Stimulated activated CD4-positive, alpha-beta T cell treated with anti-CD3 and anti-CD28 coated beads, Interleukin-1b, Interleukin-23, amount 100 ng/mL, for 1 hour (primary cell): ENCODE measurements at places on chromosomes 3 and 15.

GRCh38 chr15:74311734-74312444 is 55.6 kb downstream of the CYP11A1 start:
- no peak for DNase-seq

GRCh38 chr3:39196671-39197356 is 4.4 kb upstream of the XIRP1 start:
- no peak for DNase-seq

GRCh38 chr3:177186306-177186705 is 11.0 kb downstream of the TBL1XR1 start:
- no peak for DNase-seq

GRCh38 chr3:43288366-43288765 is 2.0 kb downstream of the SNRK start:
- no peak for DNase-seq

DNA sequence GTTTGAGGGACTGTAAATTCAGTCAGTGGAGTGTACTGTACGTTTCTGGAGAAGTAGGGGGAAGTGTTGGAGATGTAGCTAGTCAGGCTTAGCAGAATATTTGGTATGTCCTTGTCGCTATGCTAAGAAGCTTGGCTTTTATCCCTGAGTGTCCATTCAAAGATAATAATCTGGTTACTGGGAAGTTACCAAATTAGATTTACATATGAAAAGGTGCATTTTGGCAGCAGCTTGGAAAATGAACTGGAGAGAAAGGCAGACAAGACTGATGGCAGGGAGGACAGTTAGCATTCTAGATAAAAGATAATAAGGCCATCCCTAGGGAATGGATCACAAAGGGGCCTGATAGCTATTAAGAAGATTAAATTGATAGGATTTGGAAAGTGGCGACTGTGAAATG is 58.7 kb downstream of the P2RY1 start:
- DNase-seq: no peak

GRCh38 chr3:182967218-182968204 is 12.8 kb downstream of the DCUN1D1 start:
- no peak for DNase-seq

DNA sequence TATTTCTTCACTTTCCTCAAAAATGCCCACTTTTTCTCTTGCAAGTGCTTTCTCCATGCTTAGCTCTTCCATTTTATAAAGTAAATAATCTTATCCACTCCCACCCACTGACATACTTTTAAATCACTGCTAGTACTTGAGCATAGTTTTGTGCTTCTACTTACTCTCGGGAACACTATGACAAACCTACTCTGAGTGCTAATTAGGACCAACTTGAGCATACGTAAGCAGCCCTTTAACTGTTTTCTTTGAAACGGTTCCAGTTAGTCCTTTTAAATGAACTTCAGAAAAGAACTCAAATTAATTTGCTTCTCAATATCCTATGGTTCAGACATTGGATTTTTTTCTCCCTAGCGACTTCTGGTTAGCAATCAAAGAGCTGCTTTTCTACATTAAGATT is 280.0 kb upstream of the SOX2 start:
- no peak for DNase-seq

GRCh38 chr3:172749230-172749965 is 1.1 kb upstream of the ECT2 start:
- no peak for DNase-seq

GRCh38 chr3:181105646-181106045 is 116.1 kb upstream of the DNAJC19 start:
- DNase-seq: no peak

- DNase-seq: no peak
Measured at GRCh38 chr3:39295184-39295775, 15.4 kb upstream of the CX3CR1 start.

DNA sequence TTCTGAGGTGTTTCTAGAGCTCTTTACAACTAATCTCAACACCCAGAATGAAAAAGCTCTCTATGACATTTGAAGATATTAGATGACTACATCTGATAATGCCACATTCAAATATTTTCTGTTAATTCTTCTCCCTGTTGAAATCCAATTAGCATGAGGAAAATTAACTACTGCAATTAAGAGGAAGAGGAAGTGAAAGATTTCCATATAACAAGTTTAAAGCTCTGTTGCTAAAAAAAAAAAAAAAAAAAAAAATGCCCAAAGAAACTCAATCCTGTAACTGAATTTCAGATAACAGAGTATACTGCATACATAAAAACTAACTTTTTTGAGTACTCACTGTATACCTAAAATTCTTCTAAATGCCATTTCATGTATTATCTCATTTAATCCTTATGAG is 109.8 kb downstream of the TNIK start:
- no peak for DNase-seq

GRCh38 chr15:79117442-79118204 is 27.0 kb upstream of the RASGRF1 start:
- no peak for DNase-seq

DNA sequence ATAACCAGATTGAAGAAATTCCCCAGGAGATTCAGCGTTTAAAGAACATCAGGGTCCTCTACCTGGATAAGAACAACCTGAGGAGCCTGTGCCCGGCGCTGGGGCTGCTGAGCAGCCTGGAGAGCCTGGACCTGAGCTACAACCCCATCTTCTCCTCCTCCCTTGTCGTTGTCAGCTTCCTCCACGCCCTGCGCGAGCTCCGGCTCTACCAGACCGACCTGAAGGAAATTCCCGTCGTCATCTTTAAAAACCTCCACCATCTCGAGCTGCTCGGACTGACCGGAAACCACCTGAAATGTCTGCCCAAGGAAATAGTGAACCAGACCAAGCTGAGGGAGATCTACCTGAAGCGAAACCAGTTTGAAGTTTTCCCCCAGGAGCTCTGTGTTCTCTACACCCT is 9.4 kb upstream of the LRRC34 start:
- no peak for DNase-seq

- DNase-seq: no peak
Measured at GRCh38 chr3:113065336-113065735, 74.6 kb downstream of the GTPBP8 start.

GRCh38 chr3:112803467-112803866 is 43.2 kb downstream of the CD200R1L start:
- DNase-seq: no peak

GRCh38 chr3:135784557-135784956 is 181.0 kb upstream of the PPP2R3A start:
- no peak for DNase-seq

- no peak for DNase-seq
Measured at GRCh38 chr15:57583282-57583681, 8.4 kb upstream of the MYZAP start.

- no peak for DNase-seq
Measured at GRCh38 chr15:96409215-96410138, 79.0 kb downstream of the NR2F2 start.

GRCh38 chr15:68696414-68697363 is 117.9 kb downstream of the CORO2B start:
- DNase-seq: no peak

GRCh38 chr3:79204351-79204750 is 563.4 kb downstream of the ROBO1 start:
- no peak for DNase-seq

- DNase-seq: no peak
Measured at GRCh38 chr3:114466816-114467215, 173.0 kb downstream of the TIGIT start.

DNA sequence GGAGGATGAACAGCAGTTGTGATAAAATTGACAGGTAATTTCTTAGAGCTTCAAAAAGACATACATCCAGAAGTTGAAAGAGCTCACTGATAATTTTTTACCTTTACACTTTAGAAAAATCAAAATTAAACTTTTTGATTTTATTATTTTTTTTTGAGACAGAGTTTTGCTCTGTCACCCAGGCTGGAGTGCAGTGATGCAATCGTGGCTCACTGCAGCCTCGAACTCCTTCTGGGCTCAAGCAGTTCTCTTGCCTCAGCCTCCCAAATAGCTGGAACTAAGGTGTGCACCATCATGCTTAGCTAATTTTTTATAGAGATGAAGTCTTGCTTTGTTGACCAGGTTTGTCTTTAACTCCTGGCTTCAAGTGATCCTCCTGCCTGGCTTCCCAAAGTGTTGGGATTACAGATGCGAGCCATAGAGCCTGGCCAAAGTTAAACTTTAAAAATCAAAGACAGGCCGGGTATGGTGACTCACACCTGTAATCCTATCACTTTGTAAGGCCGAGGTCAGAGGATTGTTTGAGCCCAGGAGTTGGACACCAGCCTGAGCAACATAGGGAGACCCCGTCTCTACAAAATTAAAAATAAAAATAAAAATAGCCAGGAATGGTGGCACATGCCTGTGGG is 21.7 kb downstream of the PLA2G4F start:
- DNase-seq: no peak

- DNase-seq: no peak
Measured at GRCh38 chr3:119360736-119361462, 66.7 kb downstream of the ARHGAP31 start.

GRCh38 chr3:142210608-142211007 is 14.8 kb downstream of the GK5 start:
- no peak for DNase-seq

DNA sequence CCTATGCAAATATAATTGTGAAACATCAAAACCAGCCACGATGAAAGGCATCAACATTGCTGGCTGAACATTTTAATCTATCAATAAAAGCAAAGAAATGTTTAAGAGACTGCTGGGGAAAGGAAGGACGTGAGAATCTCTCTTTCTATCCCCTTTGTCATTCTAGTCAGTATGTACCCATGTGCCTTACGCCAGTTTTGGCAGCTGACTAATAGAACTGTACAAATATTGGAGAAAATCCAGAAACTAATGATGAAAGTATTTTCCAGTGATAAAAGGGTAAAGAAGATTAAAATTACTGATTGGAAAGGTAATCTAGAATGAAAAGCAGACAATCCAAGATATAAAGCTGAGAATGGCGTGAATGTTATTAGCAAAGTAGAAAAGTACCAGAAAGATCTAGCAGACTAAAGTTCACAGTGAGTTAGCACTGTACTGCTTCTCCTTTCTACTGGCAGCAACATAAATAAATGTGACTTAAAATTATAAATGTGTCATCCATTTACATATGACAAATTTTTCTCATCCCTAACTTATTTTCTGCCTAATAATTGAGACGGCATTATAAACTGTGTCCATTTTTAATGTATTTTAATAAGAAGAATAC is 401.9 kb upstream of the CNTN4 start:
- DNase-seq: no peak

- DNase-seq: no peak
Measured at GRCh38 chr3:134007819-134008218, 21.9 kb downstream of the SLCO2A1 start.

GRCh38 chr15:99167640-99168039 is 62.8 kb downstream of the SYNM start:
- DNase-seq: no peak

DNA sequence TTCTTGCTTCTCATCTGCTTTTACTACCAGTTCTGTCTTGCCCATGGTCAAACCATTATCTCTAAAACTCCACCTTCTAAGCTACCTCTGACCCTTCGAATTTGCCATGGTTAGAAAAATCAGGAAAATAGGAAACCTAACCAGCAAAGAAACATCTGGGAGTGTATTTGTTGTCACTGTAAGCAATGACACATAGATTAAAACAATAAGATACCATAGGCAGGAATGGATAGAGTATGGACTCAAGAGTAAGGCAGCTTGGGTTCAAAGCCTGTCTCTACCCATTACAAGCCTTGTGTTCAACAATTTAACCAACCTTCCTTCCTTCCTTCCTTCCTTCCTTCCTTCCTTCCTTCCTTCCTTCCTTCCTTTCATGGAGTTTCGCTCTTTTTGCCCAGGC is 34.9 kb downstream of the CRTC3 start:
- DNase-seq: no peak

GRCh38 chr15:68789091-68789490 is 31.6 kb downstream of the ANP32A start:
- DNase-seq: no peak

DNA sequence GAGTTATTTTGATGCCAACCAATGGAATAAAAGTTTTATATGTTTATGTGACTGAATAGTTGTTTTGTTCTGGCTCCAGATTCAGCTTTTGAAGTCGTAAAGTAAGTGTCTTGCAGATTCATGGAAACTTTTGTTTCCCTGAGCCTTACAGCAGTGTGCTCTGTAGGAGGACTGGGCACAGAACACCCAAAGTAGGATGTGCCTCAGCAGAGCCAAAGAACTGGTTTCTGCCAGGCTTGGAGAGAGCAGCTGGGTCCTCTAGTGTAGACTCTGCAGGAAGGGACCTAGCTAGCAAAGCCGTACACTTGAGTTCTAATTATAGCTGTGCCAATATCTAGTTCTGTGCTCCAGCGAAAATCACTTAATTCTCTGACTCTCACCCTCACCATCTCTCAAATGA is 261.2 kb upstream of the DNAJC19 start:
- DNase-seq: no peak

DNA sequence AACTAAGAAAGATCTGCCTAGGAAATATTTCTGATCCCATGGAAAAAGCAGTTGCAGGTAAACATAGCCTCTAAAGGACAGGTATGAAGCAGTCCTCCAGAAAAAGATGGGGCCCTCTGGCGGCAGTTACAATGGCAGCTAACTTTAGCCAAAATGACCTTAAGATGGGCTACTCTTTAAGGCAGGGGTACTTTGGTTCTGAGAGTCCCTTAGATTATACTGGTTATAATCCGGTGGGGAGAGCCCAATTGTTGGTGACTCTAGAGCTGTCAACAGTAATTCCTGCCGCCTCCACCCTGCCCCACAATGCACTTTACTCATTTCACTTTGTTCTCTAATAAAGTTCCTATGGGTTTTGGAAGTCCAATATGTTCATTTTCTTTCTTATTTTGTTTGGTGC is 412.8 kb upstream of the WNT5A start:
- no peak for DNase-seq

DNA sequence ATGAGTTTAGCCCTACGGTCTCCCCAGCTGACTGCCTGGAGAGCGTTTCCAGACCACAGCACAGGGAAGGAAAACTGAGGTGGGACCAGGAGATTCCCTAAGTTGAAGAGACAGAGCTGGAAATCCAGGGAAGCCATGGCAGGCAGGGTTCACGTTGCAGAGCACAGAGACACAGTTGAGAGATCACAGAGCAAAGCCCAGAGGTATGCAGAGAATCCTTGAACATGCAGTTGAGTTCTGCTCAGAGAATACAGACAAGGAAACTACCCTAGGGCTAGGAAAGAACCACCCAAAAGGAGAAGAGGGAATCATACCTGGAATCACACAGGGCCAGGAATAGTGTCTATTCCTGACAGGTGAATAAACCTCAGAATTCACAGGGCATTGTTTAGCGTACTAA is 14.3 kb downstream of the SLC28A1 start:
- DNase-seq: no peak

- DNase-seq: no peak
Measured at GRCh38 chr3:85228966-85229365, 270.2 kb downstream of the CADM2 start.
